ENCODE measurements at places on chromosomes 2 and 18.

GRCh38 chr2:219430633-219431615 is 3.7 kb upstream of the SPEG start:
- no peak for DNase-seq

- DNase-seq = no peak
These were observed 98.7 kb downstream of the FHOD3 start for GRCh38 chr18:36396190-36396589.

- DNase-seq = no peak
These were observed 25.4 kb downstream of the SESTD1 start for GRCh38 chr2:179239195-179239594.

- no peak for DNase-seq
These were observed 7.9 kb upstream of the LBH start for GRCh38 chr2:30223413-30223874.

DNA sequence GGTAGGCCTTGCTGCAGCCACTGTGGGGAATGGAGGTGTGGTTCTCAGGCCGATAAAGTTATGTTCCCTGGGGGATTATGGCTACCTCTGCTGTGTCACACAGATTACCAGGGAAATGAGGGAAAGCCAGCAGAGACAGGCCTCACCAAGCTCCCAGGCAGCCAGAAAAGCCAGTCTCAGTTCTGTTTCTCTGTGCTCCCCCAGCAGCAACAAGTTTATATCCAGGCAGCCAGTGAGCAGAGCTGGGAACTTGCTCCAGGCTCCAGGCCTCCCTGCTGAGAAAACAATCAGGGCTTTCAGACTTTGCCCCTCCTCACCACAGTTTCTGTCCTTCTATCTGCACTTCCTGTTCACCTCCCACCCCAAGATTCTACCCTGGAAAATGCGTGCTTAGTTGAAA is 596.6 kb upstream of the GYPC start:
- DNase-seq = no peak

- no peak for DNase-seq
These were observed 79.6 kb downstream of the ROCK2 start for GRCh38 chr2:11264818-11265217.

DNA sequence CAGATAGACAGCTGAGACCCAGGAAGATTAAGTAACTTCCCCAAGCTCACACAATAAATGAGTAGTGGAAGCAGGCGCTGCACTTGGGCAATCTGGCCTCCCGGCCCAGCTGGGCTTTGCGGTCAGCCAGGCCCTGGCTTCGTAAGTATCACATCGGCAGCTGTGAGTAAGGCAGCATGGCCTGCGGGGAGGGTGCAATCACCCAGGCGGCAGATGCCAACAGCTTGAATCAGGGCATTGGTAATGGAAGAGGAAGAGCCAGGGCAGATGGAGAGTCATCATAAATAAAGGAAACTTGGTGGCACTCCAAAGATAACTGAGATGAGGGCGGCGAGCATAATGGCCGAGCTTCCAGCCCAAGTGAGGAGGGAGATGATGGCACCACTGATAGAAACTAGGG is 217.9 kb upstream of the PID1 start:
- DNase-seq = peak; percentile 51

DNA sequence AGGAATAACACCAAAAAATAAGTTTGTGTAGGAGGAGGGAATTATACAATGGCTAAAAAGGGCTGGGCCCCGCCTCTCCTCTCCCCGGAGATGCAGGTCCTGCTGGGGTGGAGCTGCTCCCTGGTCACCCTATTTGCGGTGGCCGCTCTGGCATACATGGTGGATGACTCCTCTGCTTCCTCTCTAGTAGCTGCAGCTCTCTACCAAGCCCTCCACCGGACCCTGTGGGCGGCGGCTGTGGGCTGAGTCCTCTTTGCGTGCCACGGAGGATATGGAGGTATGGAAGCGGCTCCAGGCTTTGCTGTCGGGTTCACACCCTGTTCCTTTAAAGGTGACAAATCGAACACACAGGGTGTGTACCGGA is 77.1 kb upstream of the SEC11C start:
- DNase-seq = no peak
